ENCODE measurements at places on chromosomes 2 and 18. TPM values are rescaled to one million over a fixed set of nuclear protein-coding genes. Genes with fewer than 3 reads are reported as not detected.

The WDR7 gene
- total RNA-seq: 7.4 TPM

The TMEM247 gene
- 4.7 TPM for total RNA-seq

The VIT gene
- not detected for total RNA-seq

The IGFBP5 gene
- total RNA-seq: 2.5 TPM
